Endothelial cell of umbilical vein (primary cell): ENCODE measurements at places on chromosomes 5 and 9.

GRCh38 chr5:138850865-138851435 lies 24.2 kb downstream of the LRRTM2 start:
- peak; percentile 41 for DNase-seq

DNA sequence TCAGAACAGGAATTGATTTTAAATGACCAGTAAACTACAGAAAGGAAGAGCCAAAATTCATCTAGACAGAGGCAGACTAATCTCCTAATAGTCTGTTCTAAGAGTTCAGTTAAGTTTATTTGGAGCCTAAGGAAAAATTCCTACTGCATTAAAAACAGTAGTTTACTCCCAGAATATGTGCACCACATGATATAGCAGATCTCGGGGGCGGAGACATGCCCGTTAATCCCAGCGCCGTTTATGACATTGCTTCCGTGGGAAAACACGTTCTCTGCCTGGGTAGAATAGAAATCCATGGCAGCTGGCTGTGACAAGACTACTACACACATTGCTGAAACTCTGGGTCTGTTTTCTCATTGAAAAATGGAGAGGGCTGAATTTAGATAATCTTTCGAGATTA lies 11.4 kb downstream of the HABP4 start:
- DNase-seq = no peak

DNA sequence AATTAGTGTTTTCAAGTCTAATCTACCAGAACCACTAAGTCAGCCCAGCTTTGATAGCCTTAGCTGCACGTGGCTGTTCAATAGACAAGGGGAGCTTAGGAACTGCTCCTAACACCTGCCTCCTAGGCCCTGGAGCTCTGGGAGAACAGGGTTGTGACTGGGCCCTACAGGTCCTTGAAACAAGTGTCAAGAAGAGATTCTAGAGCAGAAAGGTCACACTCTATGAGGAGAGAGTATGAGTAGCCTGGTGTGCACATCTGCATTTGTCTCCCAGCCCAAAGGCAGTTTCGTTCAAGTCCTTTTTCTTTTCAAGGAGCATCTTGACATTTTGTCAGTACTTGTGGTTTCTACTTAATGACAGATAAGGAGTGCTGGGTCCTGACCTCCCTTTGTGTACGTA lies 206.1 kb downstream of the PRELID2 start:
- no peak for DNase-seq

DNA sequence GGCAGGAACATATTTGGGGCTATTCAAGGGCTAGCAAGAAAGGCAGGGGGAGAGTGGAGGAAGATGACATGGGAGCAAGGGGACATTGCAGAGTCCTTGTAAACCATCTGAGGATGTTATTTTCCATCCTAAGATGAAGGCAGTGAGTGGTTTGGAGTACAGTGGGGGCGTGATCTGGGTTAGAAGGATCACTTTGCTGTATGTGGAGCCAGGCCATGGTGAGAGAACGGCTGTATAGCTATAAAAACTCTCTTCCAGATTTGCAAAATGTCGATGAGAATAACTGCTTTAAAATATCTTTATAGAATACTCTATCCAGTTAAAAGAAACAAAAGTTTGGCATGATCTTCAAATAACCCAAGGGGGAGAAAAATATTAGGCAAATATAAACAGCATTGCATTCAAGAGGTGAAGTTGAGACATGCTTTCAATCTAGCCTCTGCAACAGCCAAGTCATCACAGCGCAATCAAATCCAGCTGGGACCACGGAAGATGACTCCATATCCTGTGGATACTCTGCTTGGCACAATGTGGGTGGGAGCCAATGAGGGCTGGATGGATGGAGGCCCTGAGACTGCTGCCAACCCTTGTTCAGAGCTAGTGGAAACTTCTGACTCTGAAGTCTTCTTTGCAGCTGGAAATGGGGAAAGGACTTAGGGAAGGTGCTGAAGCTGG lies 111.5 kb upstream of the BASP1 start:
- peak; percentile 82 for DNase-seq

DNA sequence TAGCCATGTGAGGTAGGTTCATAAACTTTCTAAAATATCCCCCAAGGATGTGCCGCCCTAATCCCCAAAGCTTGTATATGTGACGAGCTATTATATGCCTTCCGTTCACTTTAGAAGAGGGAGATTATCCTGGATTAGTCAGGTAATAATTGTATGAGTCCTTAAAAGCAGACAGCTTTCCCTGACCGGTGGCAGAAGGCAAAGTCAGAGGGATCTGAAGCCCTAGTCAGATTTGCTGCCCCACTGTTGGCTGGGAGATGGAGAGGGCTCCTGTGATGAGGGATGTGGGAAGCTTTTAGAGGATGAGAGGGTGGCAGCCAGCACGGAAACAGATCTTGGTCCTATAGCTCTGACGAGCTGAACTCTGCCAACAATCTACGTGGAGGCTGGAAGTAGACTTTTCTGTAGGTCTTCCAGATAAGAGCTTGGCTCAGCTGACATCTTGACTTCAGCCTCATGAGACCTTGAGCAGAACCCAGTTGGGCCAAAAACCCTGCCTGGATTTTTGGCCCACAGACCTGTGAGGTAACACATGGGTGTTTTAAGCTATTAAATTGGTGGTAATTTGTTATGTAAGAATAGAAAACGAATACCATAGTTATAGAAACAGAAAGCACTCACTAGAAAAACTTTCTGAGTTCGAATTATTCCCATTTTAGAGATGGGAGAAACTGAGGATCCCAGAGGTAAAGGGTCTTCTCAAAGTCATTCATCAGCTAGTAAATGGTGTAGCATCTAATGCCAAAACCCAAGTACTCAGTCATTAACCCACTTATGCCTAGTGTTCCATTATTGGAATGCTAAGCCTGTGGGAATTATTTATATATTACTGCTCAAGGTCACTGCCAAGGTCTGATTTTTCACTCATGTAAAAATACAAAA lies 48.9 kb downstream of the SH3PXD2B start:
- DNase-seq = no peak

- no peak for DNase-seq
These were observed 64.0 kb downstream of the OTULIN start for GRCh38 chr5:14728459-14728938.

DNA sequence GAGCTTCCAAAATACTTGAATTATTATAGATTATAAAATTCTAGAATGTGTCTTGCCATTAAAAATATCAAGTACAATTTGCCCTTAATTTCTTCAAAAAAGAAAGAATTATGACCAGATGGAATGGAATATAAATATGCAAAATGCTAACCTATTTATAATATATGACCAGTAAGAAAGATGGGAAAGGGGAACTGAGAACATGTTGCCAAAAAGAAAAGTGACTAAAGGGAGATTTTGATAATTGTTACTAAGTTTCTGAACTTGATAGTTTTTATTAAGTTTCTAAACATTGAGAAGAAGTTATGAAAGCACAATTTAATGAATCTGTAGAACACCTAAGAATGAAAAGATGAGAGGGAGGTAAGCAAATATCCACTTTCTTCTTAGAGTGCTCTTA lies 188.4 kb upstream of the NR4A3 start:
- no peak for DNase-seq

GRCh38 chr5:52502460-52502999 lies 285.2 kb upstream of the ITGA1 start:
- no peak for DNase-seq
